Hepatocyte (in vitro differentiated cells): ENCODE measurements at places on chromosomes 3 and 15.

GRCh38 chr3:147881933-147882332 lies 472.8 kb downstream of the ZIC1 start:
- DNase-seq = no peak

DNA sequence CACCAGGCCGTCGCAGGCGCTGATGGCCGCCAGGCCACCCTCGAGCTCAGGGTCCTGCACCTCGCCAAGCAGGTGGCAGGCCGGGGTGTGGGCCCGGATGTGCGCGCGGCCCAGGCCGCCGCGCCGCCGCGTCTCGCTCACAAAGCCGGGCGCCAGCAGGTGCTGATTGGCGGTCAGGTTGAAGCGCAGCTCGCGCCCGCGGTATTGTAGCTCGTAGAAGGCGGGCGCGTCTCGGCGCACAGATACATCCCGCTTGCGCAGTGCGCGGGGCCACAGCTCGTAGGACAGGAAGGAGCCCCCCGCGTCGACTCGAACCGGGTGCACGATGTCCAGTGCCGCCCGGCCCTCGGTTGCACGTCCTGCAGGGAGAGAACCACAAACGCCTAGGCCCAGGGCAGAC lies 11.1 kb downstream of the ADAMTS7 start:
- no peak for DNase-seq

GRCh38 chr3:47592066-47592795 lies 13.6 kb upstream of the CSPG5 start:
- no peak for DNase-seq

DNA sequence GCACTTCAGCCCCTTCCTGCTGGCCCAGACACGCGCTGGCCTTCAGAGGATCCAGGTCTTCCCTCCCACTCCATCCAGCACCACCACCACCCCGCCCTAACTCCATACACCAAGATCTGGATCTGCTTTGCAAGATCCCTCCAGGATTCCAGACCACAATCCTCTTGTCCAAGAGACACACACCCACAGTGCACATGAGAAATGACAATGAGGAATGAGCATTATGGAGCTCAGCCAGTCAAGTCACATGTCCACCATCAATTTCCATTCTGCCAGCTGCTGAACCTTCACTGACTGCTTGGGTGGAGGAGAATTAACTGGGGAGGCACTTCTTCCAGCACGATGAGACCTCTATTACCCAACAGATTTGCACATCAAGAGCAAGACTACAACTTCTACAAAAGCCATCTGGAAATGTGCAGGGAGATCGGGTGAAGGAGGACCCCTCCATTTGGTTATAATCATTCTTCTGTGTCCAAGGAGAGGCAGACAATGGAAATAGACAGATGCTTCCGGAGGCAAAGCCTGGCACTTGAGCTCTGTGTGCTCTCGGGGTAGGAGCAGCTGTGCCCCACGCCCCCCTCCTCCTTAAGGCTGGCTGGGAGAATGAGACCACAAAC lies 12.3 kb upstream of the SPATA12 start:
- no peak for DNase-seq

DNA sequence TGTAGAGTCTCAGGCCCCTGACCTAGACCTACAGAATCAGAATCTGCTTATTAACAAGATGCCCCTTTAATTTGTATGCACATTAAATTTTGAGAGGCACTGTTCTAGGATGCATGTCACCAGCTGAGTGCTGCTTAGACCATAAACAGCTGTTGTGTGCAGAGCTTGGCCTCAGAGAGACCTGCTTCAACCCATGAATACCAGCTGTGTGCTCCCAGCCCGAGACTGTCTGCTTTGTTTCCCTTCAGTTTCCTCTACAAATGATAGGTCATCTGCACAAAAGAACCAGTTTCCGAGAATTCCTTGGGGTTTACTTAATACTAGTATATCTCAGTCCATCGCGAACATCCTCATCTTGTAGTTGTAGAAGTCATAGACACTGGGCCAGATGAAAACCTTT lies 158.5 kb upstream of the PFN2 start:
- no peak for DNase-seq

GRCh38 chr15:88563638-88564037 lies 17.2 kb upstream of the DET1 start:
- peak; percentile 75 for DNase-seq

DNA sequence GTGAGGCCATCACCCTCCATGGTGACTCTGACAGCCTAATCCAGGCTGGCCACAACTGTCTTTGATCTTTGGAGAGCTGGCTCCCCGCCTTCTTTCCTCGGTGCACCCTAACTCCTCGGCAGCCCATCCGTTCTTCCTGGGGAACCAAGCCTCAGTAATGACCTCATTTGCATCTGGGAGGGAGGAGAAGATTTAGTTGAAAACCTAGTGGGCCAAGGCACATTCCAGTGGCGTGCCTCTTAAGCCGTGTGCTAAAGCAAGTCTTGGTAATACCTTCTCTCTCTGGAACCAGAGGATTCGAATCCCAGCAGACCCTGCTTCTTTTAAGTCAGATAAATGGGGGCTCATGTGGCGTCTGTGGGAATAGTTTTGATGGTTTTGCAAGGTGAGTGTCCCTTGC lies 233.1 kb downstream of the EBLN2 start:
- DNase-seq = no peak

DNA sequence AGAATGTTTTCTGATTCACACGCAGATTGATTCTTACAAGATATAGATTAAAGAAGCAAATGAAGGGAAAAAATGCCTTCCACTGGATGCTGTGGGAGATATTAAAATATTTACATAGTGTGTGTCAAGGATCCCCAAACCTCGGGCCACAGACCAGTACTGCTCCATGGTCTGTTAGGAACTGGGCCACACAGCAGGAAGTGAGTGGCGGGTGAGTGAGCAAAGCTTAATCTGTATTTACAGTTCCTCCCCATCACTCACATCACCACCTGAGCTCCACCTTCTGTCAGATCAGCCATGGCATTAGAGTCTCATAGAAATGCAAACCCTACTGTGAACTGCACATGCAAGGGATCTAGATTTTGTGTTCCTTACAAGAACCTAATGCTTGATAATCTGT lies 552.6 kb upstream of the GOLIM4 start:
- DNase-seq = no peak

DNA sequence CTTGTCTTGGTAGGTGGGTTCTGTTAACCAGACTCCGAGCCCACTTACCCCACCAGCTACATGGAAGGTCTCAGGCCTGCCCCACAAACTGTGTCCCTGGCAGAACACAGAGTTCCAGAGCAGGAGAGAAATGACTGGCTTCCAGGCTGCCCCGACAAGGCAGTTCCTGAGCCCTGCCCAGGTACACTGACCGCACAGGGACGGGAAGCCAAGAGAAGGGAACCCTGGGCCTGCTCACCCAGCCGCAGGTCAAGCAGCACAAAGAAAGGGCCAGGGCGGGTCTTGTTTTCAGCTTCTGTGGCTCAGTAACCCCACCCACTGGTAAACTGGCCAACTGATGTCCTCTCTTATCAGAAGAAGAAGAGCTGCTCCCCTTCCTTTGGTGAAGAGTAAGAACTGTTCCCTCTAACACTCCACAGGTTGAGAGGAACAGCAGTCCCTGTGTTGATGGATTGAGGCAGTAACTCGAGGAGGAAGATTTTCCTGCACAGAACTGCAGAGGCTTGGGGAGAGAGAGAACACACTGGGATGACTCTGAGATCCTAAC lies 68.4 kb downstream of the CRTC3 start:
- peak; percentile 45 for DNase-seq

GRCh38 chr15:42804739-42805138 lies 67.8 kb upstream of the CDAN1 start:
- no peak for DNase-seq

DNA sequence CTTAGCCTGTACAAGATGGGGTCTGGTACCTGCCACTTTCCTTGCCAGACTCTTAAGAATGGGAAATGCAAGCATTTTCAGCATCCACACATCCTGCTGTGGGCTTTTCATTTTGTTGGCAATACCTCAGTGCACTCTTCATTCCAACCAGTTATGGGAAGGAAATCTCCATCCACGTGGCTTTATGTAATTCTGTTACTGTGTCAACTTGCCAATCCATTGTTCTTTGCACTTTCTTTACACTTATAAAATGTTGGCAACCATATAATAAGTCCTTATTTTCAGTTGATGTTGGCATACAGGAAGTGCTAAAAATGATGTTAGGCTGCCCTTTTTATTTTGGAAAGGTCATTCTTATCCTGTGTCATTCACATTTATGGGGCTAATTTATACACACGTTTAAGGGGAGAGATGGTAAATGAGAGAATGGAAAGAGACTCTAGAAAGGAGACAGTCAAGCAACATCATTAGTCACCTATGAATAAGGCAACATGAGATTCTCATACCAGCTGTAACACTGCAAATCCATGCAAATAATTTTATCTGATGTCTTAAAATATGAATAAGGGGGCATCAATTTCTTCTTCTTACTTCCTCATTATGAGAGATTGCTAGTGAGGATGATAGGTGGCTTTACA lies 238.7 kb downstream of the CHST2 start:
- no peak for DNase-seq

DNA sequence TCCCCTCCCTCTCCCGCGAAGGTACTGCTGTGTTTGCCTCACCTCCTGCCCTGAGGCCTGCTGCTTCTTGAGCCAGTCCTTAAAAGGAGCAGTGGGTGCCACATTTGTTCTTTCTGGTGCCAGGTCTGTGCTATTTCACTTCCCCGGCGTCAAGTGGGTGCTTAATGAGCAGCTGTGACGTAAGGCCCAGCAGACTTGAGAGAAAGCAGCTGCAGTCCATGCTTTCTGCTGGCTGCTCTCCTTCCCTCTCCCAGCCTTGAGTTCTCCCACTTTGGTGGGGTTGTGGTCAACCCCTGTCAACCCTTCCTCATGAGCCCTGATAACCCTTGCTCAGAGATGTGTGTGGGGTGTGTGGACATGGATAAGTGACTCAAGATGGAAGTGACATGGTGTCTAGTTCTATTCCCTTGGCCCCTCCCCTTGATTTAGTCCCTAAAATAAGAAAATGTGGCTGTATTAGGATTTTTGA lies 6.9 kb downstream of the INAFM2 start:
- DNase-seq = no peak
